ENCODE measurements at places on chromosomes 2 and 18. TPM values are rescaled to one million over a fixed set of nuclear protein-coding genes. Genes with fewer than 3 reads are reported as not detected.

- no peak for DNase-seq
Observed at GRCh38 chr2:211367293-211367692, 810.9 kb downstream of the CPS1 start.

GRCh38 chr2:101432411-101433181, 42.3 kb downstream of the RFX8 start:
- DNase-seq = peak; percentile 68

The CDC42EP3 gene
- total RNA-seq = 63.4 TPM

The ADGRF3 gene
- total RNA-seq = 0.12 TPM

The CIB4 gene
- not detected for total RNA-seq

Data from M059J (cell line).